AG04449 (cell line): ENCODE measurements at places on chromosomes 16 and 17.

- DNase-seq, result no peak
Measured at GRCh38 chr17:19269641-19270040, 32.5 kb downstream of the EPN2 start.

- DNase-seq, result no peak
Measured at GRCh38 chr16:4053301-4053845, 62.9 kb downstream of the ADCY9 start.

- DNase-seq, result no peak
Measured at GRCh38 chr17:61378658-61379456, 20.8 kb upstream of the TBX2 start.

GRCh38 chr17:76166906-76167305 is 25.9 kb upstream of the FOXJ1 start:
- DNase-seq, result no peak

DNA sequence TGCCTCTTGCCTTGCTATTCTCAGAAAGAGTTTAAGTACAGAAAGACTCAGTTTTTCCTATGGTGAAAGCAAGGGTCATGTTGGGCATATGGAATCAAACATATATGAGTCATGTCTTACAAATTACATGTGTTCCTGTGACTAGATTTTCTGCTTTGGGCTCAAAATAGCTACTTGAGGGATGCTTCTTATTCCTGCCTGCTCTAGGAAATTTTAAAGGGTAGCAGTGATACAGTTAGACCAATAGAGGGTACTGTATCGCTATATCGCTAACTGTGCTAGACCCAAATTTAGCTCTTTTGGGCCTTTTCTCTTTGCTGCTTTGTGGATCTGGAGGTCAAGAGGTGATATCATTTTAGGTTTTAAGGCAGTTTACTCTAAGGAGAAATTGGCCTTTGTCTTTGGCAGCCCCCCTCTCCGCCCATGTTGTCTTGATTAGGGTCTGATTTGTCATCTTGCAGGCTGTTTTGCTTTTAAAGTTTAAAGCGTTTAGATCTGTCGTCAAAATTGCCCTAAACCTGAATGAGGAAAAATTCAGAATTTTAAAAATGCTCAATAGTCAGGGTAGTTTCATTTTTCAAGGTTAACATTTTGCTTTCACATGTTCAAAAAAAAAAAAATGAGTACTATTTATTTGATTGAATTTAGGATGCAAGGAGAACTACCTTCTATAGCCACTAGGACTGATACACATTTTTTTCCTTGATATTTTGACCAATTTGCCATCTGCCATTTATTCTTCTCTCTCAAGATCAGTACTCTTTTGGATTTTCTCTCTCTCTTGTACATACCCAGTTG is 8.8 kb downstream of the NFATC3 start:
- DNase-seq, result no peak

DNA sequence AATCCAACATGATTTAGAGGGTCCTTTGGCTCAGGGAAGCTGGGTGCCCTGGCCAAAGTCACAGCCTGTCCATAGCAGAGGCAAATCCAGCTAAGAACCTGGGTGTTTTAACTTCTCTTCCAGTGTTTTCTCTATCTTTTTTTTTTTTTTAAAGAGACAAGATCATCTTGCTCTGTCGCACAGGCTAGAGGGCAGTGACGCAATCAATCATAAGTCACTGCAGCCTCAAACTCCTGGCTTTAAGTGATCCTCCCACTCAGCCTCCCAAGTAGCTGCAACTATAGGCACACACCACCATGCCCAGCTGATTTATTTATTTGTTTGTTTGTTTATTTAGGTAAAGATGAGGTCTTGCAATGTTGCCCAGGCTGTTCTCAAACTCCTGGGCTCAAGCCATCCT is 14.8 kb upstream of the GRIN2A start:
- no peak for DNase-seq

- no peak for DNase-seq
Measured at GRCh38 chr17:1221209-1221608, 41.4 kb upstream of the ABR start.

- no peak for DNase-seq
Measured at GRCh38 chr17:80605326-80606066, 60.9 kb downstream of the RPTOR start.

DNA sequence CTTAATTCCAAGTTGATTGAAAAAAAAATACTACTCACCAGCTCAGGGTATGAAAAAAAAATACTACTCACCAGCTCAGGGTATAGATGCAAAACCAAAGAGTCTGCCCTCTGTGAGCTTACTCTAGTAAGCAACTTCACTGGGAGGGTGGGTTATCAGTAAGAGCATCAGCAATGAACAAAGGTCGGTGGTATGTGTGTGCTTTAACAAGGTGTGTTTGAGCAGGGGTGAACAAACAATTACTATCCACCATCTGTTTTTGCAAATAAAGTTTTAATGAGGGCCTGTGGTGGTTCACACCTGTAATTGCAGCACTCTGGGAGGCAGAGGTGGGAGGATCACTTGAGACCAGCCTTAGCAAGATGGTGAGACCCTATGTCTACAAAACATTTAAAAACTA is 20.0 kb downstream of the NUFIP2 start:
- no peak for DNase-seq

GRCh38 chr17:31008374-31009041 is 37.7 kb downstream of the RNF135 start:
- DNase-seq, result no peak

GRCh38 chr17:80252871-80253270 is 7.8 kb upstream of the RNF213 start:
- DNase-seq, result no peak

- DNase-seq, result no peak
Measured at GRCh38 chr16:67749436-67750078, 30.4 kb upstream of the GFOD2 start.

DNA sequence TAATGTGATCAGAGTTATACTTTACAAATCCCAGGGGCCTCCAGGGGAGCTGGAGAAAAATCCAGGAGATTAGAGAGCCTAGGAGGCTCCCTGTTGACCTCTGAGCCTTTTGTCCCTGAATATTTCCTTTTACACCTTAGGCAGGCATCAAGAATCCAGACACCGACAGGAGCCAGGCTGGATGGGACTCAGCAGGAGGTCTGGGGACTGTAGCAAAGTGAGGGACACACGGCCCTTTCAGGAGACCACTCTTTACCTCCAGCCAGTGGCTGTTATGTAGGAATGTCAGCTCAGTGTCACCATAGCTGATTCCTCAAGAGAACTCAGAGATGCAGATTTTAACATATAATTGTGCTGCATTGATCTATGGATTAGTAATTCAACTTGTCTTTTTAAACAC is 198.4 kb downstream of the SHISA9 start:
- DNase-seq, result no peak

DNA sequence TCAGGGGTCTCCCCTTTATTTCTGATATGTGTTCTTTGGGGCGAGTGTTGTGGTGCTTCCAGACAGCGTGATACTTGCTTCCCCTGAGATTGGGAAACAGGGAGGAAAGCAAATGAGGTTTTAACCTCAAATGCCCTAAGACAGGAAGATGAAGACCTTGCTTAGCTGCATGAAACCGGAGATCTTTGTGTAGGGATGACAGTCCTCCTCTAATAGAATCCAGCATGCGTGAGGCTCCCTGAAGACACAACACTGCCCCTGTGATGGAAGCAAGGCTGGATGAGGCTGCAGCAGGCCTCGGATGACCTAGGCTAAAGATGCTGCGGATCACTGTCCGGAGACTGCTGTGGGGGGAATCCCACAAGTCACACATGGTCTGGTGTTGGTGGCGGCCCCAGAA is 491.0 kb downstream of the CDH13 start:
- DNase-seq, result no peak

DNA sequence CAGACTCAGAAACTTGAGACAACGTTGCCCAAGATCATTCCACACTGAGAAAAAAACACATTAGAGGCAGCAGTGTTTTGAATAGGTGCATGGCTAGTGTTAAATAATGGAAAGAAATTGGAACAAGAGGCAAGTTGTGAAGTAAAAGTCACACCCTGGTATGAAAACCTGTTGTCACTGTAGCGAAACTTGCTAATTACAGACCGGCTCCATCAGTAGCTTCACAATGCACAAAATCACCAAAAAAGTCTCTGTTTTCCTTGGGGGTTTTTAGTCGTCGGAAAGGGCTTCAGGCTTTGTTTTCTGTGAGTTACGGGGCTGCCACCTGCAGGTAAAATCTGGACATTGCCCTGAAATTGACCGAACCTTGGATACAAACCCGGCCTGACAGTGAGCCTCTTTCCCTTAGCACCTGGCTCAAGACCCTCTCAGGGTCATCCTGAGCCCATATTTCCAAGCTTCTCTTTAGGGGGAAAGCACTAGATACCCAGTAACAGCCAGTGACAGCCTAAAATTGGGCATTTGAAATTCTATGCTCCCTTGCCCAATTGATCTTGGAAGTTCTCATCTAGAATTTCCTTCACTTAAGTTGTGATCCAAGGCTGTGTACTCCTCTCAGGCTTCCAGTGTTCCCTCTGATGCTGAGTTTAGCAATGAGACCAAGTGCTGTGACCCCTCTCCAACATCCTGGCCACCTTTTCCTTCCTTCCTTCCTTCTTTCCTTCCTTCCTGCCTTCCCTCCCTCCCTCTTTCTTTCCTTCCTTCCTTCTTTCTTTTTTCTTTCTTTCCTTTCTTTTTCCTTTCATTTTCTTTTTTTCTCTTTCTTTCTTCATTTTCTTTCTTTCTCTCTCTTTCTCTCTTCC is 7.2 kb upstream of the GRB2 start:
- DNase-seq, result no peak

- DNase-seq, result no peak
Measured at GRCh38 chr17:4476017-4476416, 22.7 kb upstream of the SPNS2 start.

- DNase-seq, result no peak
Measured at GRCh38 chr17:49556223-49556943, 19.3 kb upstream of the NXPH3 start.

DNA sequence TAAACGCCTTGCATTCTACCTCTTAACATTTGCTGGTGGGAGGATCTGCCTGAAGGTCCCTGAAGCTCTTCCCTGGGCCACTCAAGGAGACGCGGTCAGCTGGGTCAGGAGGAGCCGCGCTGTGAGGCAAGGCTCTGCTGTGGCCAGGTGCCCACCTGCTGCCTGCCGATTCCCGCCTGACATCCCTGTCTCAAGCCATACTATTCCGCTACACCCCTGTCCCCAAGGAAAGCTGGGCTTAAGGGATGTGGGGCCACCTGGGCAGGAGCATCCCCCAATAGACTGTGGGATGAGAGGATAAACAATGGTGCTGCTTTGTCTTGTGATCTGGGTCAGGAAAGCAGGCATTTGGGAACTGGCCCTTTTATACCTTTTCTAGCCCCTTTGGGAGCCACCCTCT is 5.1 kb downstream of the TPPP3 start:
- DNase-seq, result no peak

- DNase-seq, result no peak
Measured at GRCh38 chr16:87996962-87997880, 46.0 kb downstream of the BANP start.

DNA sequence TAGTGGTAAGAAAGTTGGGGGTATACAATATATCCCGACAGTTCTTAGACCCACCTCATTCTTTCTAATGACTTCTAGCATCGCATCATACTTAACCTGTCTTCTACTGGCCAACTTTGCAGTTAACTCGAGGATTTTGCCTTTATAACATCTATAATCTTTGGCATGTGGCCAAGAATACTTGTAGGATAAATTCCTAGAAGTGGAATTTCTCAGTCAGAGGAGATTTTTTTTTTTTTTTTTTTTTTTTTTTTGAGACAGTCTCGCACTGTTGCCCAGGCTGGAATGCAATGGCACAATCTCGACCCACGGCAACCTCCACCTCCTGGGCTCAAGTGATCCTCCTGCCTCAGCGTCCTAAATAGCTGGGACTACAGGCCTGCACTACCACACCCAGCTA is 253.5 kb downstream of the MRTFB start:
- DNase-seq, result no peak

GRCh38 chr17:56594320-56595107 is 1.0 kb downstream of the NOG start:
- DNase-seq, result no peak

DNA sequence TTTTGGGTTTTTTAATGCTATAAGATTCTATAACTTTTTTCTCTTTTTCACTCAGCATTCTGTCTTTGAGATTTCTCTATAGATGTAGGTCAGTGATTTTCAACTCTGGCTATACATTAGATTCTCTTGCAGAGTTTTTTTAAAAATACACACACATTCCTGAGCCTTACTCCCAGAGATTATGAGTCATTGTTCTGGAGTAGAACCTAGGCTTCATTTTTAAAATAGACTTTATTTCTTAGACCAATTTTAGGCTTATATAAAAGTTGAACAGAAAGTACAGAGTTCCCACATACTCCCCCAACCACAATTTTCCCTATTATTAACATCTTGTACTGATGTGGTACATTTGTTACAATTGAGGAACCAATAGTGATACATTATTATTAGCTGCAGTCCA is 63.3 kb downstream of the CYB561 start:
- no peak for DNase-seq

- DNase-seq, result no peak
Measured at GRCh38 chr16:56700195-56700594, 17.9 kb downstream of the MT1X start.

DNA sequence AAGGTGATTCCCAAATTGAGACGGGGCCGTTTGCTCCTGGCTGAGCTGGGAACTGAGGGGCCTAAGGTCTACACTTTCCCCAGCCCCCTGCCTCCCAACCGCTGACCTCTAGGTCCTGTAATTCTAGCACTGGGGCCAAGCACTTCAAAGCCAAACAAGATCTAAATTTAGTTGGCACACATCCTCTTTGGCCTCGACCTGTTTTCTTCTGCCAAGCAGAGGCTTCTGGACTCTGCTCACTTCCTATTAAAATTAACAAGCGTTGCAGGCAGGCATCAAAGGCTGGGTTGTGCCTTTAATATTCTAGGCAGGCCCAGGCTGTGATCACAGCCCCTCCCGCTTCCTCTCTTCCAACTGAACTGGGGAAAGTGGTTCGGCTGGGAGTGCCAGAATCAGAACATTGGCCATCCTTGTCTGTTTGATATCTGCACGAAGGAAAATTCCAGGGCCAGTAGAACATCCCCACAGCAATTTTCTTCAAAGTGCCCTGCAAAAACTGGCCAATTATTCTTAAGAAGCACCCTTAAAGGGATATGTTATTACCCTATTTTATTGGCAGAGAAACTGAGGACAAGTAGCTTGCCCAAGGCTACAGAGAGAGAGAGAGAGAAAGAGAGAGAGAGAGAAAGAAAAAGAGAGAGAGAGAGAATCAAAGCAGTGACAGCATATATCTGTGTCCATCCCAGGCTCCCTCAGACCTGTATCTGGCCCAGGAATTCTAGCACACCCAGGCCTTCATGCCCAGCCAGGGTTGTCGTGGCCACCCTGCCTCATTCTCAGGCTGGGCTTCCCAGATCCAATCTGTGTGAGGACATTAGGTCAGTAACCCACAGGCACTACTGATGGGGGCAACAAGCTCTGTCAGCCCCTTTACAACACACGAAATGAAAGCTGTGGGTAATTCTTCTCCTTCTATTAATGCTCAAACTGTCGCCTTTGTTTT is 12.8 kb upstream of the MT4 start:
- no peak for DNase-seq

- no peak for DNase-seq
Measured at GRCh38 chr16:49457196-49457595, 83.6 kb downstream of the C16orf78 start.

DNA sequence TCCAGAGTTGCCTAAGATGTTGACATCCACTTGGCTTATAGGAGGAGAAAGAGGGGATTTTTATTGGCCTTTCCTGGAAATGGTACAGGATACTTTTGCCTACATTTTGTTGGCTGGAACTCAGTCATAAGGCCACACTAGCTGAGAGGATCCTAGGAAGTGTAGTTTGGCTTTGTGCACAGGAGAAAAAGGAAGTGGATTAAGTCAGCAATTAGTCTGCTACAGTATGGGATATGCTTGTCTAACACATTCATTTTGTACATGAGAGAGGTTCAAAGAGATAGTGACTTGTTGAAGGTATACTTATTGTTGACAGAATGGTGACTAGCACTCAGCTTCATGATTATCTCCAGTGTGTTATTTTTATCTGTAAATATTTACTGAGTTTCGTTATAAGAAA is 10.3 kb downstream of the UTP18 start:
- no peak for DNase-seq
